ENCODE measurements at places on chromosomes 7 and 10. TPM values are rescaled to one million over a fixed set of nuclear protein-coding genes. Genes with fewer than 3 reads are reported as not detected.
A peak's percentile ranks its signal among the peaks of the same experiment; 100 is the strongest.

CYP2W1 gene
- not detected for total RNA-seq

DNA sequence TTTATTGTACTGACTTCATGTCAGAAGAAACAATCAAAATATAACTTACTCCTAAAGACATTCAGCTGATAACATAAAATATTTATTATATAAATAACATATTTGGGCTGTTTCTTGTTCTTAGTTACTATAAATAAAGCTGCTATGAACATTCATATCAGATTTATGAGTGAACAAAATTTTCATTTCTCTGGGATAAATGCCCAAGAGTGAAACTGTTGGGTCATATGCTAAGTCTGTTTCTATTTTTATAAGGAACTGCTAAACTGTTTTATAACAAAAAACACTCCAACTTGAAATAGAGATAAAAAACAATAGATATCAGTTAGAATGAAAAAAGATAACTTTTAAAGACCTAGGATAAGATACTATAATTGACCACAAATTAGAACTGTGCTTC lies 26.5 kb upstream of the CC2D2B start:
- DNase-seq = no peak

CYP2C19 gene
- not detected for total RNA-seq

SLC39A12 gene
- not detected for total RNA-seq

GRCh38 chr7:81469153-81469868 lies 300.5 kb downstream of the HGF start:
- DNase-seq = no peak

DNA sequence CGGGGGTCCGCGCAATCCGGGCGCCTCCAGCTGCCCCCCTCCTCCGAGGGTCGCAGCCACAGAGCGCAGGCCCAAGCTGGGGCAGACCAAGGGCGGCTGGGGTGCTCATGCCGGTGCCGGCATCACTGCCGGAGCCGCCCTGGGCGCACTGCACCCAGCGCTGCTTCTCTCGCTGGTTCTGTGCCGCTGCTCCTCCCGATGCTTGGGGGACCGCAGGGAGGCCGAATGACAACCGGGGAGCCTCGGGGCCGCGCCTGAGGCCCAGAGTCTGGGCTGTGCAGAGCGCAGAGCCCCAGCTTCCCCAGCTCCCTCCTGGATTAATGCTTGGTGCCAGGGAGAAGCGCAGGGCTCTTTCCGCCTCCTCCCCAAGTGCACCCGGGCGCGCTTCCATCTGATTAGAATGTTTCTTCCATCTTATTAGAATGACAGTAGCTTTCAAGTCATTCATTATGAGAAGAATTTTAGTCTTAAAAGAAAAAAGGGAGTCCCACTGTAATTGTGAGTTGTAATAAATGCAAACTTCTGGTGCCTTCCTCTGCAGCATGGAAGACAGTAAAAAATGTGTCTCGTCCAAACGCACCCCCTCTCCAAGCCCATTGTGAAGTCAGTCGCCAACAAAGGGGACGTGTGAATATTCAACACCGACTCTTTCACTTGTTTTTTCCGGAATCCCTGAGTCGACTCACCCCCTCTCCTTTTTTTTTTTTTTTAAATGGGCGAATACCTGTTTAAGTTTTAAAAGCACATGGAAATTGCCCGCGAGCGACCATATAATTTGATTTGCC lies 19.5 kb upstream of the PTF1A start:
- DNase-seq = no peak

MACROH2A2 gene
- 13.3 TPM for total RNA-seq

GRCh38 chr10:124562425-124563060 lies 100.9 kb downstream of the LHPP start:
- DNase-seq = peak; percentile 28

VPS37D gene
- 6.9 TPM for total RNA-seq

- DNase-seq = no peak
Observed at GRCh38 chr10:35516102-35516670, 89.0 kb upstream of the GJD4 start.

TAS2R5 gene
- not detected for total RNA-seq

DNA sequence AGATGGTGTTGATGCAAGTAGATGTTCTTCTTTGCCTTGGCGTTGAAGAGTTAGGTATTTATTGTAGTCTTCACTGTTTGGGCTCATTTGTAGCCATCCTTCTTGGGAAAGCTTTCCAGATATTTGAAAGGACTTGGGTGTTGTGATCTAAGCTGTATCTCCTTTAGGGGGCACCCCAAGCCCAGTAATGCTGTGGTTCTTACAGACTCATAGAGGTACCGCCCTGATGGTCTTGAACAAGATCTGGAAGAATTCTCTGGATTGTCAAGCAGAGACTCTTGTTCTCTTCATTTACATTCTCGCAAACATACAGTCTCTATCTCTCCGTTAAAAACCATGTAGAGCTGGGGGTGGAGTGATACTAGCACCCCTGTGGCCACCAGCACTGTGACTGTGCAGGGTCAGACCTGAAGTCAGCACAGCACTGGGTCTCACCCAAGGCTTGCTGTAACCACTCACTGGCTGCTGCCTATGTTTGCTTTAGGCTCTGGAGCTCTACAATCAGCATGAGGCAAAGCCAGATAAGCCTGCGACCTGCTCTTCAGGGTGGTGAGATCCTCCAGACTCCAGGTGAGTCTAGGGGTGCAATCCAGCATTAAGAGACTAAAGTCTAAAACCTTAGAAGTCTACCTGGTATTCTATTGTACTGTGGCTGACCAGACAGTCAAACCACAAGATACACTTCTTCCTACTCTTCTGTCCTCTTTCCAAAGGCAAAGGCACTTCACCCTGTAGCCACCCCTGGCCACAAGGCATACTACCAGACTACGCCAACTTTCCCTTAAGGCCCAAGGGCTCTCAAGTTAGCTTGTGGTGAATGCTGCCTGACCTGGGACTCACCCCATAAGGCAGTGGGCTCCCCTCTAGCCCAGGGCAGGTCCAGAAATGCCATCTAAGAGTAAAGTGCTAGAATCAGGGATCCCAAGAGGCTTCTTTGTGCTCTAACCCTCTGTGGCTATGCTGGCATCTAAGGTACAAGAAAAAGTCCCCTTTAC lies 209.7 kb upstream of the TMEM196 start:
- DNase-seq = peak; percentile 77

LOXL4 gene
- total RNA-seq = 0.46 TPM

OGDHL gene
- total RNA-seq = not detected

Data from LHCN-M2 (cell line).